ENCODE measurements at places on chromosomes 2 and 18. TPM values are rescaled to one million over a fixed set of nuclear protein-coding genes. Genes with fewer than 3 reads are reported as not detected.

Gene RPL31
- total RNA-seq = 1,064 TPM

DNA sequence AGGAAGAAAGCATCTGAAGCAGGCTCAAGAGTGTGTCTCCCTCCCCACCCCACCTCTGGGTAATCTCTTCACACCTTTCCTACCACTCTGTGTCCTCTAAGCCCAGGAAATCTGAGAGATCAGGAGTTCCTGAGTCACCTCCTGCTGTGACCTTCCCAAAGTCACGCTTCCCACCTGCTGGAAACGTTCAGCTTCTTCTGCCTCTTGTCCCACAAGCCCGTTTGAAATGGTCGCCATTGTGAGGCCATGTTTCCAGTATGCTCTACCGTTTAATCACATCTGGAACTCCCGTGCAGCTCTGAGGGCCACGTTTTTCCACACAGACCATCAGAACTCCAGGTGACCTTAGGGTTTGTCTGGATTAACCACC, 25.9 kb downstream of the GREB1 start:
- no peak for DNase-seq

Gene TEX44
- not detected for total RNA-seq

Gene RGPD3
- total RNA-seq = 0.06 TPM

DNA sequence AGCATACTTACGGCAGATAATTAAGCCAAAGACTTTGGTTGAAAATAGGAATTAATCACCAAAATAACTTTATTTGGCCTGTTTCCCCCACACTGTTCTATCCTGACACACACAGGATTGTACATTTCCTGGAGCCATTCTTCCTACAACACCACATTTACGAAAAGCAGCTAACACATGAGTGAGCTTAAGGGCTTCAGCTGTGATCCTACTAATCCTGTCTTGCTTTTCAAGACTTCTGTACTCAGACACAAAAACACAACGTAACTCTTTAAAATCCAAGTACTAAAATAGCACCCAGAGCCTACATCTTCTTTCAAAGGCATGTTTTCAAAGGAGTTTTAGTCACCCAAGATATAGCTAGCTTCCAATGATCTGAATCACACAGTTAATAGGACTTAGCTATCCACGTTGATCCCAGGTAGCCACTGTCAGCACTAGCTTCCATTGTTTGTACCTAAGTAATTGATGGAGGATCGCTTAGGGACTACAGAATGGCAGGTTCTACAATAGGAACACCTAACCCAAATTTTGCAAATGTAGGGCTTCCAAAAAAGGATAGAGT, 42.8 kb upstream of the TTC39C start:
- no peak for DNase-seq

DNA sequence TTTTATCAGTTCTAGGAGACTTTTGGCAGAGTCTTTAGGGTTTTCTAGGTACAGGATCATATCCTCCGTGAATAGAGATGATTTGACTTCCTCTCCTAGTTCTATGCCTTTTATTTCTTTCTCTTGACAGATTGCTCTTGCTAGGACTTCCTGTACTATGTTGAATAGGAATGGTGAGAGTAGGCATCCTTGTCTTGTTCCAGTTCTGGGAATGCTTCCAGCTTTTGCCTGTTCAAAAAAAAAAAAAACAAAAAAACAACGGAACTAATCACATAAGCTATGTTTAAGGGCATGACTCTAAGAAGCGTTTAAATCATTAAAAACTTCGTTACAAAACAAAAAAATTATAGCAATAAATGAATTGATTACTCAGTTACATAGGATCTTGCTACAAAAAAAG, 145.7 kb downstream of the NUP35 start:
- DNase-seq = no peak

Gene NPHP1
- total RNA-seq = 7.5 TPM

DNA sequence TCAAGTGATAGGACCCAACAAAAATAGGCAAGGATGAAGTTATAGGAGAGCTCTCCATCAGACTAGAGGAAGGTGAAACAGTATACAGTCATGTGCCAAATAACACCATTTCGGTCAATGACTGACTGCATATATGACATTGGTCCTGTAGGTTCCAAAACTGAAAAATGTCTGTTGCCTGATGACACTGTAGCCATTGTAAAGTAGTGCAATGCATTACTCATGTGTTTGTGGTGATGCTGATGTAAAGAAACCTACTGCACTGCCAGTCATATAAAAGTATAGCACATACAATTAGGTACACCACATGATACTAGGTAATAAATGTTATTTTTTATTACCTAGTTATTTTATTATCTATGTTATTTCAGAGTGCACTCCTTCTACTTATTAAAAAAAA, 147.9 kb downstream of the GREB1L start:
- no peak for DNase-seq

Gene KRTCAP3
- total RNA-seq = not detected

DNA sequence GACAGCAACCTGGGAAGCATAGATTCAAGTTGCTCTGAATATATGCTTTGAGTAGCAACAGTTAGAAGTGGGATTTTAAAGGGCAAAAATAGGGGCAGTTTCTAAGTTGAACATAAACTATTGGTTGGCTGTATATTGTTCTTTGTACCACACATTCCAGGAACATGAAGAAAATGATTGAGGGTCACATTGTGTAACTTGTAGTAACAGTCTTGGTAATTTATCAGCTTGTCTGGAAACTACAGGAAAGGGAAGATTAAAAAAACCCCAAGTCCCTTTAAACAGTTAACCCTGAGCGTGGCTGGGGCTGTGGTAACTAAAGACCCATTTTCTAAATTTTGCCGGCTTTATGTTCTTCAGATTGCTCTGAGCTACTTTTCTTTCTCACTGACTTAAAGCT, 7.4 kb downstream of the PLEKHB2 start:
- DNase-seq = no peak

DNA sequence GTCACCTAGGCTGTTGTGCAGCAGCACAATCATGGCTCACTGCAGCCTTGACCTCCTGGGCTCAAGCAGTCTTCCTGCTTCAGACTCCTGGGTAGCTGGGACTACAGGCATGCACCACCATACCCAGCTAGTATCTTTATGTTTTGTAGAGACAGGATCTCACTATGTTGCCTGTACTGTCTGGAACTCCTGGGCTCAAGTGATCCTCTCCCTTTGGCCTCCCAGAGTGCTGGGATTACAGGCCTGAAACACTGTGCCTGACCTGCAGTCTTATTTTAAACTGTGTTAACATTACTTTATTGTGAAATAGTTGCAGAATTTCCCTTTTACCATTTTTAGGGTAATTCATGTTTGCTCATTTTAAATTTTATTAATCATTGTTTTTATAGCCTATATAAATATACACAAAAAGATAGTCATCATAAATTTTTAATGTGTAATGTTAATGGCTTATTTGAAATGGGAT, 24.6 kb downstream of the EML4 start:
- no peak for DNase-seq

DNA sequence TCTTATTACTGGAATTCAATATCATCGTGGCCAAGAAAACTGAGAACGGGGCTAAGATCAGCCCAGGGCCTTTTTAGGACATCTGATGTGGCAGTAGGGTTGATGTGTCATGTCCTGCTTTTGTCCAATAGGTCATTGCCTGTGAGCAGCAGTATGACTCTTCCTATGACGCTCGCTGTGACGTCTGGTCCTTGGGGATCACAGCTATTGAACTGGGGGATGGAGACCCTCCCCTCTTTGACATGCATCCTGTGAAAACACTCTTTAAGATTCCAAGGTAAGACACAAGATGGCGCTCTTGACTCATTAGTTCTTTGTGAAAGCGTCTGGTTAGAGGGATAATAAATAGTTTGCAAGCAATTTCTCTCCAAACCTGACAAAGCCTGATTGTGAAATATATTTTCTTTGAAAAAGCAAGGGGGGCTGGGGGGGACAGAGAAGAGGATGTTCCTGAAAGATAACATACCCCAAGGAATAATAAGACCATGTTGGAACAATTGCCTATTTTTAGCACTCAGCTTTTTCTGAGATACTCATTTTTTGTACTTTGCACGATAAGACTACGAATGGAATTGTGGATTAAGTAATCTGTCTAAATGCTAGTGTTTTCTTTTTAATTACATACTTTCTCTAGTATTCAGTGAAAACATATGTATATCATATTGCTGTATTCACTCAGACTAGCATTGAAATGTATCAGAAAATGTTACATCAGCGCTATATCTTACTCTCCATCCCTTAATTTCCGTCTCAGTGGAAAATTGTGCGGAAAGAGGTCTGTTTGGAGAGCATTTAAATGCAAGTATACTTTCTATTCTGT, 58.1 kb downstream of the MYO3B start:
- peak; percentile 41 for DNase-seq

Gene NFATC1
- total RNA-seq = 1.5 TPM

DNA sequence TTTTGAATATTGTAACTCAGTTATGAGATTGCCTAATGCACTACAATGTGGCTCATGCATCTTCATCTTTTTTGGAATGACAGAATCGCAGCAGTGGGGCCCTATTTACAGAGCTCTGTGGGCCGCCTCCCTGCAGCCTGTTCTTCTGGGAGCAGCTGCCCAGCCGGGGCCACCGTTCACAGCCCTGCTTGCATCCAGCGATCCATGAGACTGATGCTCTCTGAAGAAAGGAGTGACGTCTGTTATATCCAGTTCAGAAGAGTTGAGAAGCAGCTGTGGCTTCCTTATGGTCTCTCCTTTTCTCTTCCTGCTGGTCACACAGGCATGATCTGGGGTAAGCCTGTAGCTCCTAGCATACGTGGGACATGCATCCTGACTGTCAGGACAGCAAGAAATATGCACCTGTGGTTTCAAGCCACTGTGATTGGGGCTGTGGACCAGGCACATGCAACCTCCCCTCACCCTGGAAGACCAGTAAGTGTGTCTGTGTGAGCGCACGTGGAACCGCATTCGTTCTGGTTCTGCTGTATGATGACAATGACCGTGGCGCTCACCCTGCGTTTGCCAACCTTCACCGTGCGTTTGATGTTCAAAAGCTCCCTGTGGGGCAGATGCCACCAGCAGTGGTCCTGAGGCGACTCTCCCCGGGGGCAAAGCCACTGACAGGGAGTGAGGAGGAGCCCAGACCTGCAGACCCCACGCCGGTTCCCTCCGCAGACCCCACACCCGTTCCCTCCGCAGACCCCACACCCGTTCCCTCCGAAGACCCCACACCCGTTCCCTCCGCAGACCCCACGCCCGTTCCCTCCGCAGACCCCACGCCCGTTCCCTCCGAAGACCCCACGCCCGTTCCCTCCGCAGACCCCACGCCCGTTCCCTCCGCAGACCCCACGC, 189.8 kb downstream of the TMEM18 start:
- DNase-seq = no peak

DNA sequence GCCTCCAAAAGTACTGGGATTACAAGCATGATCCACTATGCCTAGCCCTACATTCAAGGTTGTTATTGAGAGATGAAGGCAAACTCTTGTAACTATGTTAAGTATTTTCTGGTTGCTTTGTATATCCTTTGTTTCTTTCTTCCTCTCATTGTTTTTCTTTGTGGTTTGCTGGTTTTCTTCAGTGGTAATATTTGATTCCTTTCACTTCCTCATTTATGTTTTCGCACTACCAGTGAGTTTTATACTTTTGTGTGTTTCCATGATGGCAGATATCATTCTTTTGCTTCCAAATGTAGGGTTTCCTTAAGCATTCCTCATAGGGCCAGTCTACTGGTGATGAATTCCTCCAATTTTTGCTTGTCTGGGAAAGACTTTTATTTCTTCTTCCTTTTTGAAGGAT, 90.2 kb downstream of the NCK2 start:
- no peak for DNase-seq

DNA sequence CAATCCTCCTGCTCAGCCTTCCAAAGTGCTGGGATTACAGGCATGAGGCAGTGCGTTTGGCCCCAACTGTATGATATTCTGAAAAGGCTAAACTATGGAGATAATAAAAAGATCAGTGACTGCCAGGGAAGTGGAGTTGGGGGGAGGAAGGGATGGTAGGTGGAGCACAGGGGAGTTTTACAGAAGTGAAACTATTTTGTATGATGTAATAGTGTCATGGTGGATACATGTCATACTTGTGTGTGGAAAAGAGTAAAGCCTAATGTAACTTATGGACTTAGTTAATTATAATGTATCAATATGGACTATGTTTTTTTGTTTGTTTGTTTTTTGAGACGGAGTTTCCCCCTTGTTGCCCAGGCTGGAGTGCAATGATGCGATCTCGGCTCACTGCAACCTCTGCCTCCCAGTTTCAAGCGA, 2.9 kb upstream of the GGCX start:
- no peak for DNase-seq

DNA sequence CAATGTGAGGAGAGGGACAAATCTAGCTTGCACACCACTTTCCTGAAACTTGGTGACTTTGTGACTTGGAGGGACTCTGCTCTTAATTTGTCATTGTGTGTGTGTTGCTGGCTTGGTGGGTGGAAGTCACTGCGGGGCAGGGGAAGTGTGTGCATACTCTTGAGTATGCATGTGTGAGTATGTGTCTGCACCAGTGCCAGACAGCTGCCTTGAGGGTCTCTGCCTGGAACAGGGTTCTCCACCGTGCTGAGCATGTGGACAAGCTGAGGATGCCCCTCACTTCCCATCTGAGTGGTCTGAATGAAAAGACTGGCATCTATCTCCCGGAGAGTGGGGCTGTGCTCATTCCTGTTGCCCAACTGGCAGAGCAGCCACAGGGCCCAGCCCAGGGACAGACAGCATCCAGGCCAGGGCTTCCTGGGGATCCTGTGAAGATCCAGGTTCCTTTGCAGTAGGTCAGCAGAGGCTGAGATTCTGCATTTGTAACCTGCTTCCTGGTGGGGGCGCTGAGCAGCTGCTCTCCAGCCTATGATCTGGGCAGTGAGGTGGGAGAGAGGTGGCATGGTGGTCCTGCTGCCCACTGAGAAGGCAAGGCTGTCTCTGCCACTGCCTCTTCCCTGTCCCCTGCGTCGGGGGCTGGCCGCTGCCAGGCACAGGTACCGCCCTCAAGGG, 138.9 kb upstream of the HAAO start:
- peak; percentile 40 for DNase-seq

GRCh38 chr2:177939211-177939610, 133.4 kb downstream of the PDE11A start:
- DNase-seq = no peak

Gene PLA2R1
- 1.4 TPM for total RNA-seq

DNA sequence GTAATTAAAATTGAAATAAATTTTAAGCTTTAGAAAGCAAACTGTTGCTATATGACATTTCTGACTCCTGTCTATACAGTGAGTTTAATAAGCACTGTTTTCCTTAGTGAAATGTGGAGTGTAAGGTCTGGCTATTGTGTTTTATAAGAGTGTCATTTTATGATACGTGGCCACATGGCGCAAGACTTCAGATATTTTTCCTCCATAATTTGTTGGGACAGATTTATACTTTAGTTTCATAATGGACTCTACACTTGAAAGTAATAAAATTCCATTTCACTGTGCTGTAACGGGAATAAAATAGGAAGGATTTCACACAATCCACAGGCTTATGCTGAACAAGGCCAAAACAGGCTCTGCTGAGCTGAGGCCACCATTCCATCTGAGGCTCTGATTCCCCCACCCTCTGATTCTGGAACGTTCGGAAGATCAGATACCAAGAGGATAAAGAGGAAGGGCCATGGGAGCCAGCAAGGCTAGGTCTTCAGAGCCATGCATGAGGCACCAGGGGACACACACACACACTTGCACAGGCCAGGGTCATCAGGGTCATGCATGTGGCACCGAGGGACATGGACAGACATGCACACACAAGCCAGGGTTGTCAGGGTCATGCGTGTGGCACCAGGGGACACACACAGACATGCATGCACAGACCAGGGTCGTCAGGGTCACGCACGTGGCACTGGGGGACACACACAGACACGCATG, 35.6 kb downstream of the HDAC4 start:
- DNase-seq = no peak

GRCh38 chr2:86300496-86300895, 36.9 kb downstream of the REEP1 start:
- DNase-seq = peak; percentile 50

GRCh38 chr2:108444941-108445840, 3.8 kb upstream of the GCC2 start:
- no peak for DNase-seq

- no peak for DNase-seq
Observed at GRCh38 chr2:177155631-177156030, 57.0 kb upstream of the HNRNPA3 start.

All from Daoy (cell line).